Kidney (tissue), 22 donors: ENCODE measurements at places on chromosomes 13 and 19. TPM values are rescaled to one million over a fixed set of nuclear protein-coding genes. Genes with fewer than 3 reads are reported as not detected.

Gene KCTD4
- 0.22 TPM for total RNA-seq

Gene SPTBN4
- total RNA-seq: 0.82 TPM

Gene SERTAD3
- total RNA-seq: 38.4 TPM

Gene CCL25
- total RNA-seq: not detected

Gene ZNF471
- total RNA-seq: 9.3 TPM

Gene UPF3A
- 41.7 TPM for total RNA-seq

Gene ZNF667
- 8.5 TPM for total RNA-seq

Gene MEDAG
- total RNA-seq: 12.1 TPM

Gene HCST
- 16.7 TPM for total RNA-seq

Gene ZNF599
- 8.9 TPM for total RNA-seq

Gene ACER1
- total RNA-seq: not detected

Gene KLK4
- not detected for total RNA-seq

Gene COMP
- 33.2 TPM for total RNA-seq

Gene ZNF559
- total RNA-seq: 28.5 TPM

Gene ZNF649
- 16.2 TPM for total RNA-seq

Gene CERS4
- 36.5 TPM for total RNA-seq

Gene CRLF1
- 28.9 TPM for total RNA-seq

Gene SPHK2
- total RNA-seq: 23.3 TPM

Gene FFAR1
- not detected for total RNA-seq

Gene MAP4K1
- total RNA-seq: 17.7 TPM

Gene ZNF540
- total RNA-seq: 8.4 TPM
